SJSA1 (cell line): ENCODE measurements at places on chromosomes 6 and 20. TPM values are rescaled to one million over a fixed set of nuclear protein-coding genes. Genes with fewer than 3 reads are reported as not detected.

DNA sequence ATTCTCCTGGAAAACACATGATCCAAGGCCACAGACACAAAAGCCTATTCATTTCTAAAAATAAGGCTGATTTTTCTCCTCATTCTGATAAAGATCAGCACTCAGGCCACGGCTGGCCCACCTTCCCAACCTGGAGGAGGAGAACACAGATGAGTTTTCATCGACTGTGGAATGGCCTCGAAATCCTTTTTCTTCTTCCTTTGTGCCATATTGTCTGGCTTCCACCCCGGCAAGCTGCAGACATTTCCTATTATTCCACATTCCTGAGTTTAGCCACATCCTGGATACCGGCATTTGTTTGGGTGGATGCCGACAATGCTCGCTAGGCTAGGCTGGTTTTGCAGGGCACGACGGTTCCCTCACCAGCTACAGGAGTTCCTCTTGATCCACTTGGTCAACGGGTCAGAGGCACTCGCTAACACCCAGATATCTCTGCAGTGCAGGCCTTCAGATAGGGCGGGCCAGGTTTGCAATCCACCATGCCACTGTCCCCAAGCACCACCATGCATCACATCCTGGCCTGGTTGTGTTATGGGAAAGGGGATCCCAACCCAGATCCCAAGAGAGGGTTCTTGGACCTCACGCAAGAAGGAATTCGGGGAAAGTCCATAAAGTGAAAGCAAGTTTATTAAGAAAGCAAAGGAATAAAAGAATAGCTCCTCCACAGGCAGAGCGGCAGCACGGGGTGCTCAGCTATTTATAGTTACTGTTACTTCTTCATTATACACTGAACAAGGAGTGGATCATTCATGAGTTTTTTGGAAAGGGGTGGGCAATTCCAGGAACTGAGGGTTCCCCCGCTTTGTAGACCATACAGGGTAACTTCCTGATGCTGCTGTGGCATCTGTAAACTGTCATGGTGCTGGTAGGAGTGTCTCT is 4.2 kb upstream of the CTSZ start:
- peak; percentile 91 for DNase-seq
- H3K4me3 ChIP-seq = no peak overlapping the region
- no peaks in the 10 kb centered on the region for H3K27me3 ChIP-seq
- peaks cover 65% of the 10 kb centered on the region for H3K4me1 ChIP-seq
- H3K36me3 ChIP-seq = peaks cover 12% of the 10 kb centered on the region
- H3K27ac ChIP-seq = peak overlapping the region; percentile 99

Gene NINL
- total RNA-seq = 10.7 and 14.3 TPM in 2 replicates

DNA sequence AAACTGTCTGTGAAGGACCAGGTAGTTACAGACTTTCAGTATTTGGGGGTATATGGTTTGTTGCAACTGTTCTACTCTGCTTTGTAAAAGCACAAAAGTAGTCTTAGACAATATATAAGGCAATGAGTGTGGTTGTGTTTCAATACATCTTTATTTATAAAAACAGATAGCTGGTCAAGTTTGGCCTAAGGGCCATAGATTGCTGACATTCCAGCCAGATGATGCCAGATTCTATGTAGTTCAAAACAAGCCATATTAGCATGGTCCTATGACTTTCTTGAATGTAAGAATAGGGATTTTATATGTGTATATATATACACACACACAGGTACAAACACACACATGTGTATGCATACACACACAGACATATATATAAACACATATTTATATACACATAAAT is 201.8 kb downstream of the GRIK2 start:
- H3K4me1 ChIP-seq = peaks cover 14% of the 10 kb centered on the region
- H3K36me3 ChIP-seq = no peaks in the 10 kb centered on the region
- H3K27ac ChIP-seq = no peak overlapping the region
- DNase-seq = no peak
- no peak overlapping the region for H3K4me3 ChIP-seq
- H3K27me3 ChIP-seq = no peaks in the 10 kb centered on the region

DNA sequence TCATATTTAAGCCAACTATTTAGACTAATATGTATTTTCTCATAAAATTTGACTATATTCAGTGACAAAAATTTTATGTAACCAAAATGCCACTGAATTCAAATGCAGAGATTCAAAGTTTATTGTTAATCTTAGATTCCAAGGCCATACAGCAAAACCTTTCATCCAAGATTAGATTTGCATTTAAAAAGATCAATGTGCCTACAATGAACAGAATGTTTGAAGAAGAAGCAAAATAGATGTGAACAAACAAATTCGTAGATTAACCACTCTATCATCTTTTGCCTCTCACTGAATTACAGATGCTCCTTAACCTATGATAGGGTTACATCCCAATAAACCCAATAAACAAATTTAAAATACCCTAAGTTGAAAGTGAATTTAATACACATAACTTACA is 121.7 kb downstream of the PRKN start:
- no peak for DNase-seq
- H3K27me3 ChIP-seq = no peaks in the 10 kb centered on the region
- no peaks in the 10 kb centered on the region for H3K4me1 ChIP-seq
- H3K27ac ChIP-seq = no peak overlapping the region
- H3K36me3 ChIP-seq = no peaks in the 10 kb centered on the region

DNA sequence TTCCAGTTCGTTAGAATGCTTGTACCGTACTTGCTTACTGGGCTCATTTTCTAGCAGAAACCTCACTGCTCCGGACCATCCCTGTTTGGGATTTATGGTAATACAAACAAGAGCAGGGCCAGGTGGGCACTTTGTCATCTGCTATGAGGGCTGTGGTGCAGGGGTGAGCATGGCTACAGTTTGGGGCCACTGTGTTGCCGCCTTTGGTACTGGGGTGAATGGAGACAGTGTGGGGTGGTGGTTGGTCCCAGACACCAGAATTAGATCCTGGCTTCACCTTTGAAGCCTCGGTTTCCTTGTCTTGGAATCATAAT is 95.0 kb downstream of the TOX2 start:
- DNase-seq = no peak
- peaks cover 27% of the 10 kb centered on the region for H3K36me3 ChIP-seq
- H3K4me3 ChIP-seq = no peak overlapping the region
- no peaks in the 10 kb centered on the region for H3K27me3 ChIP-seq
- peaks cover 14% of the 10 kb centered on the region for H3K4me1 ChIP-seq

Gene NR2E1
- 0.03 and 0.81 TPM in 2 replicates for total RNA-seq

Gene SLC17A3
- not detected in 2 replicates for total RNA-seq

GRCh38 chr6:144664947-144665346 is 379.8 kb downstream of the UTRN start:
- no peak for DNase-seq
- H3K36me3 ChIP-seq = no peaks in the 10 kb centered on the region; the same call in 1 of the 2 replicates
- no peak overlapping the region for H3K27ac ChIP-seq
- H3K4me1 ChIP-seq = peaks cover 37% of the 10 kb centered on the region

DNA sequence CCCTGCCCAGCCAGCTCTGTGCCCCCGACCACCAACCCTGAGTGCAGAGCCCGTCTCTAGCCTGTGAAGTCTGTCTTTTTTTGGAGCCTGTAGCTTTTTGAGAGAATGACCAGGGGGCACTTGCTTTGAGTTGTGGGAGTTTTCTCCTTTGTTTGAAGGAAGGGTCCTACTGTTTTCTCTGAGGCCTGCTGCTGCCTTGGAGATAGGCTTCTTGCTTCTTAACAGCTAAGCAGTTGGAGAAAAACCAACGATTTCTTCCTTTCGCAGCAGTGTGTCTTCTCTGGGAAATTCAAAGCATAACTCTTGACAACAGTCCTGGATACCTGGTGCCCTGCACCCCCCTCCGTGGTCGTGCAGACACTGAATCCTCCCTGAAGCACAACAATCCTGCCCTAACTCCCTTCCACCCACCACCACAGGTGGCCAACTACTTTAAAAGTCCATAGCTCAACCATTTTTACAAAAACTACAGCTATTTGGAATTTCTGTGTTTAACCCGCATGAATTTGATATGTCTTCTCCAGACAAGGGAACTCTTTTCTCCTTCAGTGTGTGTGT is 61.0 kb downstream of the FAM50B start:
- no peak overlapping the region for H3K4me3 ChIP-seq
- no peaks in the 10 kb centered on the region for H3K36me3 ChIP-seq
- H3K27me3 ChIP-seq = no peaks in the 10 kb centered on the region

- H3K36me3 ChIP-seq = no peaks in the 10 kb centered on the region
- no peak for DNase-seq
- H3K4me1 ChIP-seq = peaks cover 12% of the 10 kb centered on the region
- H3K27ac ChIP-seq = no peak overlapping the region
- no peak overlapping the region for H3K4me3 ChIP-seq
Measured at GRCh38 chr6:41622206-41622988, 15.9 kb upstream of the MDFI start.

Gene CYP21A2
- total RNA-seq = not detected in 2 replicates

Gene CCN6
- not detected in 2 replicates for total RNA-seq

GRCh38 chr6:273551-274058 is 18.7 kb upstream of the DUSP22 start:
- H3K4me3 ChIP-seq = no peak overlapping the region
- no peak for DNase-seq
- peaks cover 30% of the 10 kb centered on the region; the same call in 1 of the 2 replicates for H3K27me3 ChIP-seq
- H3K27ac ChIP-seq = no peak overlapping the region

Gene ISM1
- total RNA-seq = not detected in 2 replicates

- no peak overlapping the region for H3K4me3 ChIP-seq
- no peaks in the 10 kb centered on the region for H3K36me3 ChIP-seq
- no peak overlapping the region for H3K27ac ChIP-seq
- H3K27me3 ChIP-seq = peaks cover 28% of the 10 kb centered on the region
- no peaks in the 10 kb centered on the region for H3K4me1 ChIP-seq
Measured at GRCh38 chr20:59265298-59265697, 35.1 kb upstream of the EDN3 start.

Gene SLC17A1
- not detected in 2 replicates for total RNA-seq

DNA sequence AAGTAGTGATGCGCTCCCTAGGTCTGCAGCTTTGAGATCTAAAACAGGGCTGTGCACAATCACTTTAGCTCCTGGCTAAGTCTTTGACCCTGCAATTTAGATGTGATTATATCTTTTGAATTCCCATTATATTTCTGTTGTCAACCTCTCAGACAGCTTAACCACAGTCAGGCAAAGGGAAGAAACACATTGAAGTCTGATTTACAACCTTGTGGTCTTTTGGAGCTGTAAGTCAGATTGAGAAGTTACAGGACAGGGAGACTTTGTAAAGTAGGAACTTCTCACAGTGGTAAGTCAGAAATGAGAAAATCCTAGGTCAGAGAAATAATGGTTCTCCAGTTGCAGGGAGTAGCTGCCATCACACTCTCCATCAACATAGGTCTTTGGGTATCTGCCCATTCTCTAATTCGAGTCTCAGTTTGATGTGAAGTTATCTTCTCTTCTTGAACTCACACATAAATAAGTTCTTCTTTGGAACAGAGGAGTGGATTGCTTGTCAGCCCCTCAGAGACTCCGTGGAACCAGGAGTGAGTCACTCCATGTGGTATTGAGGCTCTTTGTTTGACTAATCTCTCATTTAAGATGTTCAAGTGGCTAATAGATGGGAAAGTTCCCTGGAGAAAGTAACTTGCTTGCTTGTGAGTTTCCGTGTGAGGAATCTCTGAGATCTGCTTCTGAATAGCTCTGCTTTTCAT is 35.0 kb upstream of the SGK1 start:
- H3K27me3 ChIP-seq = no peaks in the 10 kb centered on the region
- peaks cover 25% of the 10 kb centered on the region for H3K4me1 ChIP-seq
- peak overlapping the region; percentile 18 for H3K27ac ChIP-seq

DNA sequence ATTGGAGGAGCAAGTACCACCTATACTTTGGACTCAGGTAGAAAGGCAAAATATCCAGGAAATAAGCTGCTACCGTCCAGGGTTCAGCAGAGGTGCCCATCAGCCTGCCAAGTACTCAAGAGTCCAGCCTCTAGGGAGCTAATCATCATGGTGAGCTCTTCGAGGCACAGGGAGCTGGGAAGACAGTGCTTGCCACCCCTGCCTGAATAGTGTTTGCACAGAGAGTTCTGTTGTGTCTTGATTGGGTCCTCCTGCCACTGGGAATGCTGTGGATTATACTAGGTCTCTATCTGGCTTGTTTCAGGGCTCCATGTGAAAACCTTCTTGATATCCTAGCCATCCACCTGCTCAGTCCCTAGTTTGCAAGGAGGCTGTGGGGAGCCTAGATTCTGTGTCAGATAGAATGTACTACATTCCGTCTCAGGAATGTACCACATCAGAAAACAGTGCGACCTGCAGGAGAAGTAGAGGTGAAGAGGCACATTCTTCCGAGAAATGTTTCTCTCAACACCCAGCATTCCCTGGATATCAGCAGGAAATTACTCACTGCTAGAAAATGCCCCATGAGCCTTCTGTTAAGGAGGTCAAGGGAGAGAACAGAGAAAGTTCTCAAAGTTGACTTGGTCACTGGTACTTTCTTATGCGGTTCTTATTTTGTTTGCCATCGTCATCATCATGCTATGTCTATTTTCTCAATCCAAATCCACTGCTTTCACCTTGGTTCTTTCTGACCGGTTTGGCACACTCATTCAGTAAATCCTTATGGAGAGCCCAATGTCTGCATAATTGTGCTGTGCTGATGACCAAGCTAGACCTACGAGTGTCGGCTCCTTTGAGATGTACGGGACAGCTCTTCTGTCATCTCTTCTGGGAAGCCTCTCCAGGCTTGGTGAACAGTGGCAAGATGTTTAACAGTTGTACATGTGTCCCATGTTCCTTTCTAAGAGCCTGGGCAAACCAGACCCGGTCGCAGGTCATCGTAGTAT is 30.7 kb downstream of the PTPN1 start:
- H3K27me3 ChIP-seq = no peaks in the 10 kb centered on the region
- DNase-seq = peak; percentile 89
- peaks cover 7% of the 10 kb centered on the region for H3K36me3 ChIP-seq
- peaks cover 87% of the 10 kb centered on the region for H3K4me1 ChIP-seq
- peak overlapping the region; percentile 94 for H3K27ac ChIP-seq

DNA sequence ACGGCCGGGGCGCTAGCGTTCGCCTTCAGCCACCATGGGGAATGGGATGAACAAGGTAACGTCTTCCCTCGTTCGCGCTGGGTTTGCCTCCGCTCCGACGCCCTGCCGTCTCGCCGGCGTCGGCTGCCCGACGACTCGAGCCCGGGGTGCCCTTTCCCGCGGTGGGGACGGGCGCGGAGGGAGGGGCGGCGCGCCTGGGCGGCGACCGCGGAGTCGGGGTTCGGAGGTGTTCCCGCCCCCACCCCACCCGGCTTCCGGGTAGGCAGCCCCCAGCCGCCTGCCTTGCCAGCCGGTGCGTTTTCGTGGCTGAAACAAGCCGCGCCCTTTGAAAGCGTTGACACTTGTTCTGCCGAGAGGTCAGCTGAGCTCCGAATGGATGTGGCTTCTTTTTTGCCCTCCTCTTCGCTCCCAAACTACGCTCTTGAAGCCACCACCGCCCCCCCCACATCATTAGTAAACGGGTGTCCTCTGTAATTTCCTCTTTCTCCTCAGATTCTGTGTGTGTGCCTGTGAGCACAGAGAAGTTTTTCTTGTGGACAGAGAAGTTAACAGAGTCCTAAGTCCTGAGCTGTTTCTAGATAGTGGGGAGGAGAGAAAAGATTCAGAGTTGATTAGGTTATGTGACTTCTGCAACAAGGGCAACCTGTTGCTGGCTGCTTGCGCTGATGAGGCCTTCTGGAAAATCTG is 362 bp downstream of the DUSP22 start:
- H3K27me3 ChIP-seq = no peaks in the 10 kb centered on the region; the same call in 1 of the 2 replicates
- peaks cover 13% of the 10 kb centered on the region for H3K4me1 ChIP-seq
- H3K4me3 ChIP-seq = peak overlapping the region; percentile 90

- no peak overlapping the region for H3K27ac ChIP-seq
- peaks cover 74% of the 10 kb centered on the region for H3K36me3 ChIP-seq
- peaks cover 6% of the 10 kb centered on the region for H3K4me1 ChIP-seq
- H3K27me3 ChIP-seq = no peaks in the 10 kb centered on the region
Measured at GRCh38 chr20:34468951-34469350, 47.3 kb upstream of the DYNLRB1 start.
